ENCODE measurements at places on chromosomes 6 and 20.
A peak's percentile ranks its signal among the peaks of the same experiment; 100 is the strongest.

- DNase-seq = no peak
Observed at GRCh38 chr6:144757730-144758129, 472.6 kb downstream of the UTRN start.

GRCh38 chr6:41523915-41524633 is 22.1 kb upstream of the FOXP4 start:
- DNase-seq = no peak

- peak; percentile 26 for DNase-seq
Observed at GRCh38 chr6:14108571-14109410, 8.8 kb upstream of the CD83 start.

DNA sequence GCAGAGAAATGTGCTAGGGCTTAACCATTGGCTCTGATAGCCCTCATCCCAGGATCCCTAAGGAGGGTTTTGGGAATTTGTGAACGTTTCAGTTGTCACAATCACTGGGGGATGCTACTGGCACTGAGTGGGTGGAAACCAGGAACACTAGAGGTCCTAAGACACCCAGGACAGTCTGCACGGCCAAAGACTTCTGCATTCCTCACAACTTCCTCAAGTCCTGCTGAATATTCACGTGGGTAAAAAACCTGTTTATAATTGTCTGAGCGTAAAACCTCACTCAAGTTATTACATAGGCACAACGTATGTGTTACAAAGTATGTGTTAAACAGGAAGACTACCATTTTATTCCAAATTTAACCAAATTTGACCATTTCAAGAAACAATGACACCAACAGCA is 52.4 kb downstream of the GMDS start:
- DNase-seq = no peak

DNA sequence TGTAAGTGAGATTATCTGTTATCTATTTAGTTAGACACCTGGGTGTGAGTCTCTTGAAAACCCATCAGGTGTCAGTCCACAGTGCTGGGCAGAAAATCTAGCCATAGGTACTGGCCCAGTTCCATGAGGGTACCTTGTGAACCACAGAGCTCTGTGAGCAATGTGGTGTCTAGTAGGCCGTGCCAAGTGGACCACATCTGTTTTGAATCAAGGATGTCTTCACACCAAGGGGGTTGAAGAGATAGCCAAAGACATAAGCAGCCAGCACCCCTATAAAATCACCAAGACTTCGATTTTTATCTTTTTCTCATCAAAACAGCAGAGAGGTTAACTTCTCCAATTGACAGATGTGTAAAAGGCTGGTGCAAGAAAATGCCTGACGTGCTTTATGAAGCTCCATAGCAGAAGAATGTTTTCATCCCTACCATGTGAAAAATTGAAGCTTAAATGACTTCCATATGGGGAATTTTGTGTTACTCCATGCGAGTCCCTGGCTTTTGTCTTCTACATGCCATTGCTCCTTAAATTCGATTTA is 368.7 kb downstream of the HAO1 start:
- DNase-seq = no peak

DNA sequence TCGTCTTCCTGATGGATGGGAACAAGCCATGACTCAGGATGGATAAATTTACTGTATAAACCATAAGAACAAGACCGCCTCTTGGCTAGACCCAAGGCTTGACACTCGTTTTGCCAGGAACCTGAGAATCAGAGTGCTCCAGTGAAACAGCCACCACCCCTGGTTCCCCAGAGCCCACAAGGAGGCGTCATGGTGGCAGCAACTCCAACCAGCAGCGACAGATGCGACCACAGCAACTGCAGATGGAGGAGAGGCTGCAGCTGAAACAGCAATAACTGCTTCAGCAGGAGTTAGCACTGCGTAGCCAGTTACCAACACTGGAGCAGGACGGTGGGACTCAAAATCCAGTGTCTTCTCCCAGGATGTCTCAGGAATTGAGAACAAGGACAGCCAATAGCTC is 100.9 kb upstream of the SAMD5 start:
- no peak for DNase-seq

DNA sequence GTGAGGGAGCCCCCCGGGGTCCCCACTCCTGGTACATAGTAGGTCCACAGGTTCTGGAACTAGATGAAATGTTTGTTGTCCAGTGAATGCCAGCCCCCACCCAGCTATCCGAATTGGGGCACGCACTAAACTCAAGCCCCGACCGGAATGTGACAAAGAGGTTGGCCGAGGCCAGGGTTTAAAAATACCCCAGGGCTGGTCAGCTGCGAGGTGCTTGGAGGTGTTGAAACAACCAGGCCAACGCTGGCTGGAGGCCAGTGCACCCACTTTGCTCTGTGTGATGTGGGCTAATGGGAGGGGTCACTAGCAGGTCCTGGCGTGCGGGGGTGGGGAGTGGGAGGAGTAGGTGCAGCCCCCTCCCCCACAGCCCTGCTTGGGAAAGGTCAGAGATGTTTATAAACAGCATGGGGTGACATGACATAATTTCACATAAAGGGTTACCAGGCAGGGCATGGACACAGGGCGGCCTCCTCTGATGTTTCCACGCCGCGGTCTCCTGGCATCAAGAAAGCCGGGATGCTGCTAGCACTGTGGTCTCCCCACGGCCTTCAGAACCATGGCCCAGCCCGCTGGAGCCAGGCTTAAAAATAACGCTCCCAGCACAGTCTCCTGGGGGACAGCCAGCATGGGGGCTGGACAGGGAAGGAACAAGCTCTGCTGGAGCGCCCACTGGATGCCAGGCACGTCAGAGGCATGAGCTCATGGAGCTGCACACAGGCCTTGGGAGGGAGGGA is 111.2 kb upstream of the PTPN1 start:
- DNase-seq = no peak

DNA sequence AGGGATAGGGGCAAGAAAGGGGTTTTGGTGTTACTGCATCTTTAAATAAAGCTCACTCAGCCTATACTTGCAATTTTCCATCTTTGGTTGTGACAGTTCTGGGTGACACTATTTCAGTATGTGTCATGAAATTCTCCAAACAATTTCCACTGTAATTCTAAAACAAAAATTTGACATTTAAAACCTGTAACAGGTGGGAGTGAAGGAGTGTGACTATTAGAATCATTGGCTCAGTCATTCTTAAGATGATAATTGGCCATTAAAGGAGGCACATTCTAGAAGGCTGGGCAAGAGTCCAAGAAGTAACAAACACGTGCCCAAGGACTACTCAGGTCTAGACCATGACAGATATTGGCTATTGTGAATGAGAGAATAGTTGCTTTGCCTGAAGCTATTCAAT is 153.3 kb upstream of the ARG1 start:
- no peak for DNase-seq

- DNase-seq = peak; percentile 70
Observed at GRCh38 chr20:36629719-36630681, 16.0 kb downstream of the SLA2 start.

DNA sequence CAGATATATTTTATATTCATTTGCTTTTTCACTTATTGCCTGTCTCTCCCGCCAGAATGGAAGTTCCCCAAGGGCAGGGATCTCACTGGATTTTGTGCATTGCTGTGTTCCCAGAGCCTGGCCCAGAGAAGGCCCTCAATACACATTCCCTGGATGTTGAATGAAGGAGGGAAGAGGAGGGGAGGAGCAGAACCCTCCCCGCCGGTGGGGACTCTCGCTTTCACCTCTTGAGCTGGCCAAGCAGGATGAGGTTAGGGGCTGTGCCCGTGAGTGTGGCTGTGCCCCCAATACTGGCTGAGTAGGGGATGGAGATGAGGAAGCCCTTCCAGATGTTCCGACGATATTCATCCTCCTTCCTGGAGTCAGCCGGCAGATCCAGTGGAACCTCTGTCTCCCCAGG is 45.5 kb upstream of the OCSTAMP start:
- DNase-seq = no peak

- DNase-seq = no peak
Observed at GRCh38 chr6:167588920-167589614, 237.6 kb upstream of the AFDN start.

GRCh38 chr6:105389543-105389942 is 13.3 kb downstream of the PREP start:
- no peak for DNase-seq

- no peak for DNase-seq
Observed at GRCh38 chr6:151387175-151387970, 4.0 kb downstream of the ZBTB2 start.

DNA sequence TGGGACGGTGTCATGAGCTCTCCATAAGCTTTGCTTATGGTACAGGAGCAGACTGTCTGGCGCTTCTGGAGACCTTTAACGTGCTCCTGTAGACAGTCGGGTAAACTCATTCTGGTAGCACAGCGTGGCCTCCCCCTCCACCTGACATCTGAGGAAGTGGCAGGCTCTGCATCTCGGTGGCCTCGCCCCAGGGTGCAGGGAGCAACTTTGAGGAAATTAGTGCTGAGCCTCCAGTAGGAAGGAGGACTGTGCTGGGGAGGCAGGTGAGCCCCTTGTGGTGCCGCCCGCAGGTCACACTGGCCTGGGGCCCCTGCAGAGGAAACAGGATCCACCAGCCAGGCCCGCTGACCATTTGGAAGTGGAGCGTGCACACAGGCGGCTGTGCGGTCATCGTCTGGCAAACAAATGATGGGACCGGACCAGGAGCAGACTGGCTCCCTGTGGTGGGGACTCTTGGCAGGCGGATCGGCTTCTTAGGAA is 57.9 kb downstream of the SYNJ2 start:
- DNase-seq = no peak

DNA sequence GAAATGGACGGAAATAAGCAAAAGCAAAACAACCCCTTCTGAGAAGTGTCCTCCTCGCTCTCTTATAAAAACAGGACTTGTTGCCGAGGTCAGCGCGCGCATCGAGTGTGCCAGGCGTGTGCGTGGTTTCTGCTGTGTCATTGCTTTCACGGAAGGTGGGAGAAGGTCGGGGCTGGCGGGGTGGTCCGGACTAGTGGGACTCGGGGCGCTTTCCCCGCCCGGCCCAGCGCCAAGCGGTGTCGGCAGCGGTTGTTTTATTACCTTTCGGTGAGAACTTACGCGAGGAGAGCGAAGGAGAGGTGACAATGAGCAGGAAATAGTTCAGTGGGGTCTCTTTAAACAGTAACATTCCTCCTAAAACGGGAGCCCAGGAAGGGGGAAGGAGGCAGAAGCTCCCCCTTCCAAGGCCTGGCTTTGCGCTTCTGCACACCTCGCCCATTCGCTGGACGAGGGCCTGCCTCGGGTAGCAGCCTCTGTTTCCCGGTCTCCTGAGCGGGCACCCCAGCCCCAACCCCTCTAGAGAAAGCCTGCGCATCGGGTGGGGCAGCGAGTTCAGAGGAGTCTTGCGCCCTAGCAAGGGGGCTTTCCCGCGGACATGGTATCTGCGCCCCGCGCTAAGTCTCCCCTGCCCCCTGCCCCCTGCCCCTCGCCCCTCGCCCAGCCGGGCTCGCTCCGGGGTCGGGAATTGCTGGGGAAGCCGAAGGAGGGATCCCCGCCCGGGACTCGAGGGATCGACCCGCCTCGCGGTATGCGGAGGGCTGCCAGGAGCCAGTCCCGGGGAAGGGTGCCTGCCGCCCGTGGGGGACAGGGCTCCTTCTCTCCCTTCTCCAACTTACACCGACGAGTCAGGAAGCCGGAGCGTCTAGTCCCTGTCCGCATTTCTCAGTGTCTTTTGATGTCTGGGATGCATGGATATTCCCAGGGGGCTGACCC is 1.2 kb upstream of the TBXT start:
- DNase-seq = no peak

DNA sequence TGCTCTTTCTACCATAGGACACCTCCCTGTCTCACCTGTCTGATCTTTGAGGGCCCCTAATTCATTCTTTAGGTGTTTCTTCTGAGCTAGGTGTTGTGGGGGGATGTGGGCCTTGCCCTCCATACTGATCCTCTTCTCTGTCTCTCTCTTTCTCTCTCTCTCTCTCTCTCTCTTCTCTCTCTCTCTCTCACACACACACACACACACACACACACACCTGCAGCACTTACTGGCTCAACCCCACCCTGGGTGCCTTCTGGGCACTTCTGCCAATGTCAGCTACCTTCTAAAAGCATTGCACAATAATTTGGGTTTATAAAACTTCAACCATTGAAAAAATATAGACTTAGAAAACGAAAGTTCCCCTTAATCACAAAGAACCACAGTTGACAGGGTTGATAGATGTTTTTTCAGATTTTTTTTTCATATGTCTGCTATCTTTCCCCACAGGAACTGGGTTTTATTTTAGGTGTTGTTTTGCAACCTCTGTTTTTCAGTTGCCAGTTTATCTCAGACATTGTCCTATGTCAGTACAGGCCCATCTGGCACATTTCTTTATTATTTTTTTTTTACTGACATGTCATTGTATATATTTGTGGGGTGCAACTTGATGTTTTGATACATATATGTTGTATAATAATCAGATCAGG is 28.1 kb downstream of the PKIG start:
- DNase-seq = peak; percentile 49

DNA sequence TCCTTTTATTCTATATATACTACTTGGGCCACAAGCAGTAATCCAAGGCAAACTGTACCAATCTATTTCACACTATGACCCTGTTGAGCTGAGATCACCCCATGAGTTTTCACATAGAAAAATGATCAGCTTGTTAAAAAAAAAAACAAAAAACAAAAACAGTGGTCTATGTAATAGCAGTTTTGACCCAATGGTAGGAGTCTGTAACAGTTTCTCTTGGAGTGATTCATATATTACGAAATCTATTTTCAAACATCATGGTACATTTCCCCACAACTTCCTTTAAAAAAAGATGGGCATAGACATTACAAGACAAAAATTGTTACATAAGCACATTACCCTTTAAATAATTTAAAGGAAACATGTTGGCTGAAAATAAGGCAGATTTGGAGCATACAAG is 78.1 kb downstream of the PRSS35 start:
- no peak for DNase-seq

DNA sequence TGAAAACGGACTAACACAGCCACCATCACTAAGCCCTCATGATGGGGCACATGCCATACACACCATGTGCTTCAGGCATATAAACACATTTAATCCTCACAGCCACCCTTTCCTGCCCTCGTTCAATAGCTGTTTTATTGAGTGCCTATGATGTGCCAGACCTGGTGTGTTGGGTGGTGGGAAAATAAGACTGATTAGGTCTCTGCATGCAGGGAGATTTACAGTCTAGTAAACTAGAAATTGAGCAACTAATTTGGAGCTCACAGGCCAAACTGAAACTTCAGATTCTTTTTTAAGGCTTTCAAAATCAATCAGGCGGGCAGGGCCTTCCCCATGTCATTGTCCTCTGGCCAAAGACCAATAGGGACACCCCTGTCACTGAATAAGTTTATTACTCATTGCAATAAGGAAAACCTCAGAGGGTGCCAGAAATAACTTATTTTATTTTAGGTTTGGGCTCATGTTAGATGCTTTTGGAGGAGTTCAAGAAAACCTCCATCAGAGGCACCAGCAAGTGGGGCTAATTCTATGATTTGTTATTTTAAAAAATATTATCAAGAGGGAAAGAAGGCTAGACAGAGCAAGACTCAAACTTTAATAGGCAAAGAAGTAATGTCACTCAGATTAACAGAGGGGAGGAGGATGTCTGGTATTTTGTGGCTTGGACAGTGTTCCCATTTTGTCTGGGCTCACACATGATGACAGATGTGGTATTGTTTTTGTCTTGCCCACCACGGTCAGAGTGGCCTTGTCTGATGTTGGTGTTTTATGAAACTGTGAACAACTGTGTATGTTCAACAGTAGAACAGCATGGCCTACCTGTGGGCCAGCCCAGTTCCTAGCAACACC is 12.0 kb downstream of the ZFP64 start:
- DNase-seq = no peak

GRCh38 chr20:10998476-10998875 is 324.7 kb upstream of the JAG1 start:
- DNase-seq = no peak

Measured in CD4-positive, alpha-beta T cell treated with Interleukin-17A for 4 hours (primary cell).